ENCODE measurements at places on chromosomes 5 and 9.

GRCh38 chr5:96716716-96717115 is 54.5 kb downstream of the CAST start:
- DNase-seq, result no peak

GRCh38 chr5:39494107-39494510 is 69.3 kb upstream of the DAB2 start:
- no peak for DNase-seq

DNA sequence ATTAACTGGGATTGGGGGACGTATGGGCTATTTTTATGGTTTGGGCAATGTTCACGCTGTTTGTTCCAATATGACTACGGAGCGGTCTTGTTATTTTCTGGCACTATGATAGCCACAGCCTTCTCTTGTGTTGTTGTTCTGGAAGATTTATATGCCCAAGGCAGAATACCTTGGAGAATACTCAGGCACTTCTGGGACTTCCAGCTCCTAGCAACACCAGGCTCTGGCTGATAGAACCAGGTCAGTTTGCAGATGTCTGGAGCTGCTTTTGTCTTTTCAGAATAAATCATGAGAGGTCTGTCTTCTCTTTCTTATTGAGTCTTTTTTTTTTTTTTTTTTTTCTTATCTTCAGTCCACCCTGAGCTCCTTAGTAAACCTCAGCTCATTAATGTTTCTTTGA is 262.5 kb downstream of the MED10 start:
- no peak for DNase-seq

- DNase-seq, result no peak
These were observed 8.4 kb downstream of the BRD3OS start for GRCh38 chr9:134033516-134034214.

- no peak for DNase-seq
These were observed 227.1 kb downstream of the ARHGEF28 start for GRCh38 chr5:73853091-73853490.

- DNase-seq, result no peak
These were observed 45.0 kb upstream of the PRSS3 start for GRCh38 chr9:33750307-33750838.

DNA sequence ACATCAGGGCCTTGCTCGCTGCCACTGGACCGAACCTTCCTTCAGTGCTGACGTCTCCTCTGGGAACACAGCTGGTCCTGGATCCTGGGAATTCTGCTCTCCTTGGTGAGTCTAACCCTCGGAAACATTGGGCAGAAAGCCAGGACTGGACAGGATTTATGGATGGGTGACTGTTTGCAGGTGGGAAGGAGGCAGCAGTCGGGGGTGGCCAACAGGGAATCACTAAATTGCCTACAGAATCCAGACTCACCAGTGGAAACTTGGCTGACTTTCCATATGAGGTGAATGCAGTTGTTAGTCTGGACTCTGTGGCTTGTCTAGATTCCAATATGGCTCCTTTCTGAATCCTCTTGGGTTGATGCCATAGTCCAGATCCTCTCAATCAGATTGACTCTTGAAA is 203.1 kb downstream of the SAXO1 start:
- no peak for DNase-seq

DNA sequence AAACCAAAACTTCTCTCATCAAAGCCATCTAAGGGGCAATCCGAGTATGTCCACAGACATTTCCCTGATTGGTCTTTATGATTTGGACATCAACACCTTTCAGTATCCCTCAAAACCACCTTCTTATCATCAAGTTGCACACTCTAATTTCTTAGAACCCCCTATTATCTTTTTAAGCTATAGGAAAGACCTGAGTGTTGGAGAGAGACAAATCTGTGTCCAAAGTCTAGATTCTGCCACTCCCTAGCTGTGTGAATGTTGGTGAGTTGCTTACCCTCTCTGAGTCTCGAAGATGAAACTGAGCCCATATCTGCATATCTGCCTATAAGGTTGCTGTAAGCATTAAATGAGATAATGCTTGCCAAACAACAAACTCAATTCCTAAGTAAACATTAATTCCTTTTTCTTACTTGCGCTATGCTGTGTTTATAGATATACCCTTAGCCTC is 159.1 kb downstream of the DOCK8 start:
- no peak for DNase-seq

DNA sequence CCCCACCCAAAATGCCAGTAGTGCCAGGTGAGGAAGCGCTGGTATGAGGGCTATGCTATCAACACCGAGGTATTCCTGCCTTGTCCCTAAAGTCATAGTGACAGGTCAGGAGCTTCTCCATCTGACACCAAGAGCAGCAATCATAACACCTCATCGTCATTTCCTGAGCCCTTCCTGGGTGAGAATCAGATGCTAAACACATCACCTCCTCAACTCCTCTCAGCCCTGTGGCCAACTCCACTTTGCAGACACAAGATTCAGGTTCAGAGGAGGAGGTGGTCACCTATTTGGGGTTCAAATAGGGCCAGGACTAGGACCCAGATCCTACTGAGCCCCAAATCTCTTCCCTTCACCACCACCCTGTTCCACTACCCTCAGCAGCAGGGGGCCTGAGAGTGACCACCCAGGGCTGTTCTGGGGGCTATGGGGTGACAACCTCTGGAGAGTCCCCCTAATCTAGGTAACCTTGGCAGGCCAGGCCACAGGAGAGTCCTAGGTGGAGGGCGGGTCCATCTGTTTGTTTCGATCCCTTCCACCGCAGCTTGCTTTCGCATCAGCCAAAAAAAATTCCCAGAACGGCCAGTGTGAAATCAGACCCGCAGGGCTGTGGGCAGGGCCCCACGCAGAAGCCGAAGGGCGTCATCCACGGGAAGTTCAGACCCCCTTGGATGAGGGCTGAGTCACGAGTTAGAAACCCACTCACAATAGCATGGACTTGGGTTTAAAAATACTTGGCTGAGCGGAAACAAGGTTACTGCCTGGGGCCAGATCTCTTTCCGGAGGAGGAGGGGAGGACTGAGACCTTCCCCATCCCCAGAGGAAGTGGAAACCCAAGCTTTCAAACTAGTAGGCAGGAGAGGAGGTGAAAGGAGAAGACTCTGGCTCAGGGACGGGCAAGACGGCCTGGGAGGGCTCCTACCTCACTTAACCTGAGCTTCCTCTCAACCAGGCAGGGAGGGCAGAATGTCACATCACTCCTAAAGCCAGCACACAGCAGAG is 8.7 kb downstream of the STK10 start:
- peak; percentile 37 for DNase-seq

DNA sequence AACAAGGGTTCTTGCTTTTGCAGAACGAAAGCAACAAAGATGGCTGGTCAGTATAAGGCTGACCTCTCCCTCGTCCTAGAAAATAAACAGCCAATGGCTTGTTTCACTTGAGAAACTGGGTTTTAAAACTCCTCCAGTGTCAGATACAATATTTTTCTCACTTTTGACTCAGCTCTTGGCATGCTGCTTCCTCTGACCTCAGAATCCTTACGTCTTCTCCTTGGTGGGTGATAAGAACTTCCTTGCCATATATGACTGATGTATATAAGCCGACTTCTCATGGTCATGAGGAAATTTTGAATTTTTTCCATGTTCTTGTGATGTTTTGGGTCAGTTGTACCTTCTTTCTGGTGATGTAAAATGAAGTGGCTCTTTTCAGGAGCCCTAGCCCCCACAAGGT is 3.8 kb downstream of the ZNF618 start:
- no peak for DNase-seq

DNA sequence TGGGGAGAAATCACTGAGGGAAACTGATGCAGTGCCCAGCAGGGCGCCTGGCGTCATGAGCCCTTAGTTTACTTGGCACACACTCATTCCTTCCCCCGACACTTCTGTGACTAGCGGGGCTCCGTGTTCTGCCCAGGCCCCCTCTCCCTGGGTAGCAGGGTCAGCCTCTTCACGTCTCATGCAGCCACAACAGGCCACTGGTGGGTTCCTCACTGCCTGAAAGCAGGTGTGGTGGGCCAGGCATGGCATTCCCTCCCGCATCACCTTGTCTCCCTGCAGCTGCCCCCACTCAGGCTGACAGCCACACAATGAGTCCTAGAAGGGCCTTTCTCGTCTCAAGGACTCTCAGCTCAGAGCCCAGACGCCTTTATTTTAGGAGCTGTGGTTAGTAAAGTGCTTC is 51.1 kb upstream of the CPLX2 start:
- DNase-seq, result no peak

- DNase-seq, result no peak
These were observed 1240.1 kb upstream of the WWC1 start for GRCh38 chr5:167051402-167051768.

- no peak for DNase-seq
These were observed 38.8 kb downstream of the PRELID2 start for GRCh38 chr5:145796318-145796717.

- no peak for DNase-seq
These were observed 95.0 kb downstream of the DAB2IP start for GRCh38 chr9:121746411-121746810.

DNA sequence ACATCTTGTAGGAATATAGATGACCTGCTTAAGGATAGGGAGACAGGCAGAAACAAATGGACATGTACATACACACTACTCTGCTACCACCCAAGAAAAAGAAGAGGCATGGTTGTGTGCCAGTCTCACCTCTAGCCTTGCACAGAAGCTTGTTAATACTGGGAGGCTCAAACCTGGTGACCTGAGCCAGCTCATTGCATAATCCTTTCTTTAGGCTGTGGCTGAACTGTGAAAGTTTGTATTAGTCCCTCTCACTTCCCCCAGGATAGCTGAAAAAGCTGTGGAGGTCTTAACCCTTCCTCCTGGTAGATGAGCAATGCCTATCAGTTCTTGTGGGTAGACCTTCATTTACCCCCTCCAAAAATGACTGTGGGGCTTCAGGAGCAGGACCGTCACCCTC is 28.7 kb downstream of the TPD52L3 start:
- no peak for DNase-seq

GRCh38 chr5:138538943-138539627 is 4.0 kb downstream of the ETF1 start:
- no peak for DNase-seq

DNA sequence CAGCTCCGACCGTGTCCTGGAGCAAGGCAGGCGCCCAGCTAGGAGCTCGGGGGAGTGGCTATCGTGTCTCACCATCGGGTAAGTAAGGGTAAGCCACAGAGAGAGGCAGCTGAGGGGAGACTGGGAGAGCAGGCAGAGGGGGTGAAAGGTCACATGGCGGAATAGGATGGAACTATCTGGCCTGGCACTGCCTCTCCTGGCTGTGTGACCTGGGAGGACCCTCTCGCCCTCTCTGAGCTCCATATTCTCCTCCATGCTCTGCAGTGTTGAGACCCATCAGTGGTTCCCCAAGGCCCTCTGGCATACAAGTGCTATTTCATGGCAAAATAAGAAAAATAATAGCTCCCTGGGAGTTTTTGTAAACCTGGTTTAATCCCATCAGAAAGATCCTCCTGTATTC is 43.9 kb upstream of the ASS1 start:
- no peak for DNase-seq

GRCh38 chr9:113299800-113300292 is 3.3 kb downstream of the RNF183 start:
- DNase-seq, result no peak

DNA sequence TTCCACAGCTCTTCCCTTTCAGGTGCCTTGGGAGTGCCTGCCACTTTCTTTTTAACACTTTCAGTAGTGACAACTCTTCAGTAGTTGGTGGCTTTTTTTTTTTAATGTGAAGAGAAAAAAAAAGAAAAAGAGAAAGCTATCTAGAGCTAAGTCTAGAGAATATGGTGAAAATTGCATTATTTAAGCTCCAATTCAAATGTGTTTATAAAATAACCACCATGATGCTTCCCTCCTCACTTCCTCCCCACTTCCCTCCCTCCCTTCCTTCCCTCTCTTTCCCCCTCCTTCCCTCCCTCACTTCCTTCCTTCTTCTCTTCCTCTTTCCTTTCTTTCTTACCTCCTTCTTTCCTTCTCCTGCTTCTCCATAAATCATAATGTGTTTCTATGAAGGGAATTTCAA is 456.7 kb upstream of the ACTBL2 start:
- DNase-seq, result no peak

DNA sequence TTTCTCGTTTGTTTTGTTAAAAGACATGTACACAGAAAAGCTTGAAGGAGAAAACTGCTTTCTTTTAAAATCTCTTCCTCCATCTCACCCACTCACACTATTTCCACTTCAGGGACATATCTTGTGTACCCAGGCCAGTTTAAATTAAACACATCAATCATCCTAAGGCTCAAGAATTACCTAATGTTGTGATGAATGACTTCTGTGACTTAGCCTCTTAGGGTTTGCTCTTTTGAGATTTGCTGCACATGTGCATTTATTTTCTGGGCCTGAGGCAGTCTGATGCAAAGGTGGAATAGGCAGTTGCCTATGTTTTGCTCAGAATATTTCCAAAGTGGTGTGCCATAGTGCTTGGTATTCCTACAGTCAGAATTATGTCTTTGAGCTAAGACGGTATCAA is 439.9 kb upstream of the CHD1 start:
- no peak for DNase-seq

DNA sequence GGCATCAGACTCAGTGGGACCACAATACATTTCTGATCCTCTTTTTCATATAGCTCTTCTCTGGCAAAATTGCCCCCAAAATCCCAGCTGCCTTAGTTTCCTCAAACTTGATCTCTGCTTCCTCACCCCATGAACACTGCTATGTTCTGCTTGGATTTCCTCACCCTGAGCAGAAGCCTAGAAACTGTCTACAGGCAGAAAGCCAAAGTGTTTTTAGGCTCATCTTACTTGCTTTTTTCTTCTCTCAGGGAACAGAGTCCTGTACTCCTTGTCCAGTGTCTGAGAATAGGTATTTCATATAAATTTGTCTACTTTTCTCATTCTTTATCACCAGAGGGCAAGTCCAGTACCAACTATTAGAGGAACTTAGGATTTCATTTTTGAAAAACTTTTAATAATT is 21.5 kb upstream of the UBAP1 start:
- DNase-seq, result no peak

DNA sequence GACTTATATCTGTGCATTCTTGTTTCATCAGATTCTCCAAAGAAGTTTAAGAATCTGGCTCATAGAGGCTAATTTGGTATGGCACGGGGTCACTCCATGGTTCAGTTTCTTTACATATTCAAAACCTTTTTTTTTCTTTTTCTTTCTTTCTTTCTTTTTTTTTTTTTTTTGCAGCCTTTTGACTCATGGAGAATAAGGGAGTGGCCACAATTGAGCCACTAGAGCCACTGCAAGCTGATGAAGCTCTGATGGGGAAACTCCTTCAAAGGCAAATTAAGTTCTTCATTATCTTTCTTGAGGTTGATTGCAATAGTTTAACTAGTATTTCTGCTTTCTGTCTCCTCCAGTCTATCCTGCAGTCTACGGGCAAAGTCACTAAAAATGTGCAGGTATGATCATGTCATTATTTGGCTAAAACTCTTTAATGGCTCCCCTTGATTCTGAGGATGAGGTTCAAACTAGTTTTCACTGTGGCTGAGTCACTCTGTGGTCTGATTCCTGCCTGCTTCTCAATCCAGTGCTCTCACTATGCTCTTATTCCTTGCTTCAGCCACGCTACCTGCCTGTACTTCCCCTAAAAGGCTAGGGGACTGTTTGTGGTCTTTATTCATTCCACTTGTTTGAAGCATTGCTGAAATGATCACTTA is 93.5 kb upstream of the RIOK2 start:
- DNase-seq, result no peak

All from activated CD4-positive, alpha-beta T cell treated with anti-CD3 and anti-CD28 coated beads for 4 hours (primary cell).